ENCODE measurements at places on chromosomes 16 and 17.

- DNase-seq = no peak
These were observed 242.3 kb downstream of the RBFOX3 start for GRCh38 chr17:79368521-79368920.

DNA sequence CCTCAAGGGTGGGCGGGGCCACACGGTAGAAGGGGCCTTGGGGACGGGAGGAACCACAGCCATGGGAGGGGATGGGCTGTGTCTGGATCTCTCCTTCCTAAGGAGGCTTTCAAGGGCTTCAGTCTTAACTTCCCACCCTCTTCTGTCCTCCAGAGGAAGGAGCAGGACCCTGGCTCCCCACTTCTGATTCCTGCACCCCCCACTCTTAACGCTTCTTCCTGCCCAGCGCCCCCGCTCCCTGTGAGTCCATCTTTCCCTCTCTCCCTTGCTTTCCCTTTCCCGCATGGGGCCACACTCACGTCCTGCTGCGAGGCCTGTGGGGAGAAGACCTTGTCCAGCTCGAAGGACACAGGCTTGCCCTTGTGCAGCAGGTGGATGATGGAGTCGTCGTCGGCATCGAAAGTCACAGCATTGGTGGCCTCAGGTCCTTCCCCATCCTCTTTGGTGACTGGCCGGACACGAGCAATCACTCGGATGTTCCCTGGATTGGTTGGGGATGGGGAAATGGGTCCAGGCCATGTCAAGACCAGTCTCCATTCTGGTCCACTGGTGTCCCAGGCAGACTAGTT is 29.7 kb downstream of the KATNB1 start:
- DNase-seq = no peak

GRCh38 chr17:53571342-53571741 is 251.4 kb upstream of the KIF2B start:
- no peak for DNase-seq

DNA sequence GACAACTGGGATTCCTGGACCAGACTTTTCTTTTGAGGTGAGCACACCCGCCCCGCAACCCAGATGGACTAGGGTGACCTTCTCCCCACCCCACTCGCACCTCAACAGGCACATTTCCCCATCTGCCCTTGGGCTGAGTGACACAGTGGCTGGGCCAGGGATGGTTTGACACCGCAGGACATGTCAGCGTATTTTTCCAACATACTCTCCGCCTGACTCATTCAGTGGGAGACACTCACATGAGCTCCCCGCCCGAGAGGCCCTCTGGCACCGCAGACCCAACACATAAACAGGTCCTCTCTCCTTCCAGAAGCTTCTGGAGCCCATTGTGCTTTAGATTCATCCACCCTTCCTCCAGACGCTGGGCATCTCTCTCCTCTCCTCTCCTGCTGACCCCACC is 69.4 kb downstream of the ZDHHC7 start:
- DNase-seq = no peak

DNA sequence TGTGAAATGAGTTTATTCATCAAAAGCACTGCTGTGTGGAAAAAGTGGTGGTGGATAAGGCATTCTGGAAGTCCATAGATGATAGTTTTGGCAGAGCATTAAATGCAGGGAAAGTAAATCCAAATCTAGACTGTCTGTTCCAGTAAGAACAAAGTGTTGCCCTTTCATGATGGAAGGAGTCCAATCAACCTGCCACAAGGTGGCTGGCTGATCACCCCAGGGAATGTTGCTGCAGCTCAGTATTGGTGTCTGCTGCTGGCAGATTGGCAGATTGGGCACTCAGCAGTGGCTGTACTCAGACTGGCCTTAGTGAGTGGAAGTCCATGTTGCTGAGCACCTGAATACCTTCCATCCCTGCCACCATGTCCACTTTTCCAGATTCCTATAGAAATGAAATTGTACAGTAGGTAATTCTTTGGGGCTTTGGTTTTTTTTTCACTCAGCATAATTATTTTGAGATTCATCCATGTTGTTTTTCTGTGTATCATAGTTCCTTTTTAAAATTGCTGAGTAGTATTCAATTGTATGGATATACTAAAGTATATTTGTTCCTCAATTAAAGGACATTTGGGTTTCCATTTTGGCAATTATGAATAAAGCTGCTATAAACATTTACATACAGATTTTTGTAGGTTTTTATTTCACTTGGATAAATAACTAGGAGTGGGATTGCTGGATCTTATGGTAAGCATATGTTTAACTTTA is 14.3 kb downstream of the DYNLL2 start:
- no peak for DNase-seq

GRCh38 chr17:43003542-43004172 is 2.9 kb upstream of the IFI35 start:
- DNase-seq = no peak

DNA sequence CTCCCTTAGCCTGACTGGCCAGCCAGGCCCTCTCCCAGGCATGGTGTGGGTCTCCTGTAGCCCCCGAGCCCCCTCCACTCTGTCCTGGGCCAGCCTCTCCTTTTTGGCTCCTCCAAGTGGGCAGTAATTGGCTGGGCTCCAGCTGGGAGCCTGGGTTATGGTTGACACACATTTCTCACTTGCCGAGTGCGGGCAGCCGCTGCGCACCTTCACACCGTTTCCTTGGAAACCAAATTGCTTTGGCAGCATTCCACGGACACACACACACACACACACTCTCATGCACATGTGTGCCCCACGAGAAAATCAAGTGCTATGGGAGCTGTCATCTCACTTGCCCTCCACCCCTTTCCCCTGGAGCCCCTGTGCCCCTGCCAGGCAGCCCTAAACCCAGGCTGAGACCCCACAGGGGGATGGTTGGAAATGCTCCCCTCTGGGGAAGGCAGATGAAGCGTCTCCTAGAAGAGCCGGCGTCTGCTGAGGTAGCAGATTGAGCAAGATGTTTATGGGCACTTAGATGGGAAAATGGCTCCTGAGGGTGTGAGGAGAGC is 402.7 kb upstream of the TNRC6C start:
- no peak for DNase-seq

DNA sequence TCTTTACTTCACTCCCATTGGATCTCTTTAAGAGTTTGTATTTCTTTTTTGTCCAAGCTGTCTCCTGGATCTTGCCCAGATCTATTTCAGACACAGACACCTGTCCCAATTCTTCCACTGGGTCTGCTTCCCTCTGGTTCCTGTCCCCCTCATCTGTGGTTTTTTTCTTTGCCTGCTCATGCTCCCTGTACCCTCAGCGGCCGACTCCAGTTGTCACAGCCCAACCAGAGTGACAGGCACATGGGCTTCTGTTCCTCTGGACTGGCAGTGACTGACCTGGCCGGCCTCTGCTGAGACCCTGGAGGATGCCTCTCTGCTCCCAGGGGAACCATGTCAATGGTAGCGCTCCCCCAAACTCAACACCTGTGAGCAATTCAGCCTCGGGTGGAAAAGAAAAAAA is 142.6 kb downstream of the WSCD1 start:
- DNase-seq = no peak

DNA sequence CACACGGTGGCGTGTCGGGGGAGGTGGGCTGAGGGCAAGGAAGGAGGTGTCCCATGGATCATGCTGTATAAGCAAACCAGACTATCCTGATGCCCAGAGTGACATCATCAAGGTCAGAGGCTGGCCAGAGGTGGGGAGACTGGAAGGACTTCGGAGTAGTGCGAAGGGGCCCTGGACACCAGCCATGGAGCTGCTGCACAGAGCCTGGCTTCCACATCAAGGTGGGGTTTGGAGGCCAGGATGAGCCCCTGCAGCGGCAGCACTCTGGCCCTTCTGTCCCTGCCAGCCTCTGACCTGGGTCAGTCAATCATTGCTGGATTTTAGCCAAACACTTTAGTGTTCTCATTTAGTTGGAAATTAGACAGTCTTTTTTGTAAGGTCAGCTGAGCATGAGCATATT is 34.8 kb downstream of the MED13 start:
- DNase-seq = no peak

- DNase-seq = no peak
These were observed 10.6 kb upstream of the TMIGD1 start for GRCh38 chr17:30344283-30345088.

GRCh38 chr16:50718061-50718760 is 23.7 kb upstream of the CYLD start:
- DNase-seq = no peak

GRCh38 chr16:24525970-24526559 is 13.3 kb upstream of the RBBP6 start:
- no peak for DNase-seq

DNA sequence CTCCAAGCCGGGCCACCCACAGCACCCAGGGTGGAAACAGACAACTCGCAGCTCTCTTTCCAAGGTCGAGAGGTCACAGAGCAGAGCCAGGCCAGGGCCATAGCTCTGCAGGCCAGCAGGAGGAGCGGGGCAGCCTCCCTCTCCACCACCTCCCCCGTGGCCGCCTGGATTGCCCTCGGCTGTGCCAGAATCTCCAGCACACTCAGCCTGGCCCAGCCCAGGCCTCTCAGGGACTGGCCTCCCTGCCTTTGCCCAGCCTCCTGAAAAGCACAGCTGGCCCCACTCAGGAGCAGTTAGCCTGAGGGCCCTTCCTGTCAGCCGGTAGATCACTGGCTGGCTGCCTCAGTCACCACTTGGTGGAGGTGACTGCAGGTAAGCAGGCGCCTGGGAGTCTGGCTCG is 85.8 kb upstream of the SEC14L1 start:
- DNase-seq = no peak

- no peak for DNase-seq
These were observed at the start of gene ANKRD13B for GRCh38 chr17:29592850-29593551. ANKRD13B (plus strand) TSS chr17:29593132; CDS start chr17:29593622, 490 bp downstream.

GRCh38 chr16:2086812-2087747 is 39.3 kb downstream of the TSC2 start:
- DNase-seq = no peak

GRCh38 chr17:3401786-3402185 is 3.6 kb upstream of the OR1E1 start:
- DNase-seq = no peak

DNA sequence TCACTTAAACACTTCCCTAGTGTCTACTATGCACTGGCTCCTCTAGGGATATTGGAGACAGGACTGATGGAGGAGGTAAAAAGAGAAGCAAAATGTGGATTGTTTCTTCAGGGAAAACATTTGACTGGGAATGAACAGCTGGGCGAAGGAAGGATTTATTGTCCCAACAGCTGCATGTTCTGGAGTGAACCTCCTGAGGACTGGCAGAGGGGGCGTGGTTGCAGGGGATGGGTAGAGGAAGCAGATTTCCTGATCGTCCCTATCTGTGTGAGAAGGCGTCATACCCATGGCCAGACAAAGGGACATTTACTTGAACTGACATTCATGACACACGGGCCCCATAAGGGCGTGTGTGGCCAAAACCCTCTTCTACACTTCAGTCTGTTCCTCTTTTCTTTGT is 321.5 kb downstream of the MAP2K4 start:
- no peak for DNase-seq

GRCh38 chr17:973053-973452 is 6.5 kb downstream of the NXN start:
- no peak for DNase-seq

GRCh38 chr17:17975436-17975835 is 2.8 kb downstream of the DRC3 start:
- DNase-seq = no peak

DNA sequence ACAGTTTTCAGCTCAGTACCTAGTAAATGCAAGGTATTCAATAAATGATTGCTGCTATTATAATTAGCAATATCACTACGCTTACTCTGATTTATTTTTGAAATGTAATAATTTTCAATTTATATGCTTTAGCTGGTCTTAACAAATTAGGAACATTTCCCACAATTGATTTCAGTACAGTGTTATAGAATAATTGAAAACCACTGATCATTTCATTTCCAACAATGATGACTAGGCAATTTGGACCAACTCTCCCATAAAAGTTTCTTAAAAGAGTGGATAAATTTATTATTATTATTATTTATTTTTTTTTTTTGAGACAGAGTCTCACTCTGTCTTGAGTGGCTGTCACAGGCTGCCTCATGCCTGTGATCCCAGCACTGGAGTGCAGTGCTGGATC is 41.1 kb downstream of the VMP1 start:
- no peak for DNase-seq

DNA sequence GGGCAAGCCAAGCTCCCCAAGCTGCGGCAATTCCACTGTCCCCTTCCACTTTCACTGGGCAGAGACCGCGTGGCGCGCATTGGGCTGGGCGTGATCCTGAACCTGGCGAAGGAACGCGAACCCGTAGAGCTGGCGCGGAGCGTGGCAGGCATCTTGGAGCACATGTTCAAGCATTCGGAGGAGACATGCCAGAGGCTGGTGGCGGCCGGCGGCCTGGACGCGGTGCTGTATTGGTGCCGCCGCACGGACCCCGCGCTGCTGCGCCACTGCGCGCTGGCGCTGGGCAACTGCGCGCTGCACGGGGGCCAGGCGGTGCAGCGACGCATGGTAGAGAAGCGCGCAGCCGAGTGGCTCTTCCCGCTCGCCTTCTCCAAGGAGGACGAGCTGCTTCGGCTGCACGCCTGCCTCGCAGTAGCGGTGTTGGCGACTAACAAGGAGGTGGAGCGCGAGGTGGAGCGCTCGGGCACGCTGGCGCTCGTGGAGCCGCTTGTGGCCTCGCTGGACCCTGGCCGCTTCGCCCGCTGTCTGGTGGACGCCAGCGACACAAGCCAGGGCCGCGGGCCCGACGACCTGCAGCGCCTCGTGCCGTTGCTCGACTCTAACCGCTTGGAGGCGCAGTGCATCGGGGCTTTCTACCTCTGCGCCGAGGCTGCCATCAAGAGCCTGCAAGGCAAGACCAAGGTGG is 9.8 kb downstream of the SARM1 start:
- DNase-seq = no peak

DNA sequence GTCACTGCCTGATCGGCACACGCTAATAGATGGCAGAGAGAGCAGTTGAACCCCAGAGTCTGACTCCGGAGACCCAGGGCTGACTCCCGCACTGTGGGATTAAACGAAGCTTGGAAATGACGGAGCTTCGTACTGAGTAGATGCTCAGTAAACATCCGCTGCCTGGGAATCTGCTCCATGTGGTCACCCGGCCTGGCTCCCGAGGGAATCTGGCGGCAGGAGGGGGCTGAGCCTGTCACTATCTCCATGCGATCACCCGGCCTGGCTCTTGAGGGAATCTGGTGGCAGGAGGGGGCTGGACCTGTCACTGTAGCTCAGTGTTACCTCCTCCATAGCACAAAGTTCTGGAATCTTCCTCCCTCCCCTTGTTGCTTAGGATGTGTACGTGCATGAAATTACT is 139.7 kb upstream of the CIBAR2 start:
- DNase-seq = no peak

All from cortex of kidney (tissue), 1 donor.